Suprapubic skin (tissue), 4 donors: ENCODE measurements at places on chromosomes 11 and 22.

- no peak for DNase-seq
Observed at GRCh38 chr22:49431551-49431950, 396.1 kb downstream of the BRD1 start.

DNA sequence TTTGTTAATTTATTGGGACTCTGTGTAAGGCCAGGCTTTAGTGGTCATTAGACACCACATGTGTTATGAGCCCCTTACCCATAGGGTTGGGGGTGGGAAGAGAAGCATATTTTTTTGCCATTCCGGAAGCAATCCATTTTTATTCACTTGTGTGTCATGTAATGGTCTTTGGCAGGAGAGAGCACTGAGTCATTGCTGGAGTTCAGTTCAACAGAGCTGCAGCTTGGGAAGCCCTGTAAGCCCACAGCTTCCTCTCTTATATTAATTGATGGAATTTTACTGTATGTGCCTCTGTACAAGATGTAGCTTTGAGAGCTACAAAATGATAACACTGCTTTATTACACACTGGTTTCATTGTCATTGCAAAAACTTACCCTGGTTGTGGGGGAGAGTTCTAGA lies 177.3 kb upstream of the SORL1-AS1 start:
- no peak for DNase-seq

DNA sequence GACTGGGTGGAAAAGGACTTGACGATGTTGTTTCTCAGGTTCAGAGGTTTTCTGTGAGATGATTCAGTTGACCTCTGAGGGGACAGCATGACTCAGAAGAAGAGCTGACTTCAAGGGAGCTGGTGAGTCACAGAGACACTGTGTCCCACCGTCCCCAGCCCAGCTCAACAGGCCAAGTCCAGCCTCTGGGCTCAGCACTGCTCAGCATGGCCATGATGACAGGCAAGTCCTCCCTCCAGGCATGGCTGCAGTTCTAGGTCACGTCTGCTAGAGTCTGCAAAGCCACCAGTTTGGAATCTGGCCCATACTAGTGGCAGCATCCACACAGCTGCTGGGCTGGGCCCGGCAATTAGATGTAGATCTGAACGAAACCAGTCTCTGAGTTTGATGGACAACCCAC lies 12.9 kb downstream of the TRIM29 start:
- DNase-seq: peak; percentile 83

DNA sequence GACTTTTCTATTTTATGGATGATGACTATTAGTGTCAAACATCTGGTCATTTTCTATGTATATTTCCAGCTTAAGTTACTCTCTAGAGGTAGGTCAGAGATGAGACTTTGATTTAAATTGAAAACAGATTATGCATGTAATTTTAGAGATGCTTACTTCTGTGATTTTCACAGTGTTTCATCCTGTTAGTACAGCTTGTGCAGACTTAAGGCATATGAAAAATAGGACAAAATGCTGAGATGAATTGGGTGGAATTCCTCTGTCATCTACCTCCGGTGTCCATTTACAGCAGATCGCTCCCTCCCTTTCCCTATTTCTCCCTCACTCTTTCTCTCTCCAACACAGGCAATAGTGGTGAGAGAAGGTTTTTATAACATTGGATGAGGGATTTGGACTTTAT lies 14.1 kb downstream of the JAM3 start:
- no peak for DNase-seq

DNA sequence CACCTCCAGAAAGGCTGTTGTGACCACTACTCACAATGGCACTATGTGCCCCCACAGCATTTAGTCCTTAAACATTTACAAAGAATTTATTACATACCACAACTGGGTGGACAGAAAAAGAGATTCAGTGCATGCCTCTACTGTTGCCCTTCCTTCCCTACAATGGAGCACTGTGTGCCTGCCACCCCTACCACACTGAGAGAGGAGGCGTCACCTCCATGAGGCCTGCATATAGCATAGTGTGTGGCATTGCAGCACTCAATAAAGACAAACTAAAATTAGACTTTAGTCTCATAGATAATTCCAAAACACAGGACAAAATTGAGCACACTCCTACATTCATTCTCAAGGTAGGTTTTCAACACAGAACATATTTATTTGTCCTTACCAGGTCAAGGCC lies 25.8 kb downstream of the THAP12 start:
- no peak for DNase-seq

- DNase-seq: no peak
Observed at GRCh38 chr11:117814766-117815261, 9.7 kb downstream of the FXYD2 start.

GRCh38 chr11:31069447-31070205 lies 299.9 kb downstream of the DCDC1 start:
- no peak for DNase-seq

DNA sequence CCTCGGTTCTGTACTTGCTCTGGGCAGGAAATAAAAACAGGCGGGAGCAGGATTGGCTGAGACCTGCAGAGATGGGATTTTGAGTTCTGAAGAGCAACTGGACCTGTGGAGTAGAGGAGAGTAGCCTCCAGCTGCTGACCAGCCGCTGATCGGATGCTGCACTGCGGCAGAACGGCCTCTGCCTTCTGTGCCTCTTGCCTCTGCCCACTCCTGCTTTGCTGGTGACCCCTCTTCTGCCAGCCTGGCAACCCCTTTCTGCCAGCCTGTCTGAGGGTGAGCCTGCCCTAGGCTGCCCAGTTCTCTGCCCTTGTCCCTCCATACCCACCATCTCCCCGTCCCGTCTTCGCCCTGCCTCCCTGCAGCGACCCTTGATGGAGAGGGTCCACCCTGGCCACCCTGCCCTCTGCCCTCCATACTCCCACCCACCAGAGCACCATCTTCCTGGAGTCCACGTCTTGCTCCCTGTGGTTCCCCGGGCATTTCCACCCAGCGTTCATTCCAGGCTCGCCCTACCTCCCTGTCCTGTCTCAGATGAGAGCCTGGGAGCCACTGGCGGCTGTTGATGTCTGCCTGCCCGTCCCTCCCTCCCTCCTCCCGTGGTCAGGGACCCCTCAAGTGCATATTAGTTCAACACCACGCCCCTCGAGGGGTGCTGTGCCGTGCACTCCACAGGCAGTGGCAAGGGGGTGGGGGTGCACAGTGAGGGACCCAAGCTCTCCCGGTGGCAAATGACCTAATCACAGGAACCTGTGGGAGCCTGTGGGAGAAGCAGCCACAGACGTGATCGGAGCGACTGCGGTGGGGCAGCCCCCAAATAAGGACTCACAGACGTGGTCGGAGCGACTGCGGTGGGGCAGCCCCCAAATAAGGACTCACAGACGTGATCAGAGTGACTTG lies 863.3 kb downstream of the TBC1D22A start:
- DNase-seq: no peak

DNA sequence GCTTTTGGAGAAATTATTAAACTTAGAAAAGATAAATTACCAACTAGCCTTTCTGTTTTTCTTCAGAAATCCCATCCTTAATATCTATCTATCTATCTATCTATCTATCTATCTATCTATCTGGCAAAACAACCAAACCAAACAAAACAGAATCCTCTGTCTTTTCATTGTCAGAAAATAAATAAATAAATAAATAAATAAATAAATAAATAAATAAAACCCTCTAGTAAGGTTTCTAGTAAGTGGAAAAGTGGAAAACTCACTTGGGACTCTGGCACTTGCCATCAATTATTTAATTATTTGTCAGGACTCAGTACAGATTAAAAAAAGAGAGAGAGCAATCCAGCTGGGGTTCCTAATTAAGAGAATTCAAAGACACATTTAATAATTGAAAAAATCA lies 556.2 kb upstream of the CHORDC1 start:
- no peak for DNase-seq

GRCh38 chr11:19087658-19088057 lies 27.1 kb upstream of the MRGPRX2 start:
- no peak for DNase-seq

GRCh38 chr11:82898241-82898640 lies 2.0 kb downstream of the PRCP start:
- DNase-seq: no peak

GRCh38 chr11:76814414-76814813 lies 31.3 kb downstream of the TSKU start:
- DNase-seq: no peak

DNA sequence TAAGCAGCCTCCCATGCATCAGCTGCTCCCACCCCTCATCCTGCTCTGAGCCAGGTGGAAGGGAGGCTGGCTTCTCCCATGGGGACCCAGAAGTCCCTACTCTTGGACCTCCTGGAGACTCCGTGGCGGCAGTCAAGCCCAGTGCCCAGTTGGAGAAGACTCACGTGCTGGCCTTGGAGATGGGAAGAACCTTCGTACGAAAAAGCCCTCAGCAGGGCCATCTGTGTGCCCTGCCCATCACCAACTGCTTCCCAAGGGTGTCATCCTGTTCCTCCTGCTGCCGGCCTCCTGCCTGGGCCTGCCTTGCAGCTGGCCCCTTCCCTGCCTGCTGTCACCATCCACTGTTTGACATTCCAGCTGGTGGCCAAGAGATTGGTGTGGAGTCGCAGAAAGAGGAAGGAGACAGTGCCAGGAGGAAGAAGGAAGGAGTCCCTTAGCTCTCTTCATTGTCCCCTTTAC lies 28.0 kb downstream of the ARHGAP1 start:
- peak; percentile 77 for DNase-seq

DNA sequence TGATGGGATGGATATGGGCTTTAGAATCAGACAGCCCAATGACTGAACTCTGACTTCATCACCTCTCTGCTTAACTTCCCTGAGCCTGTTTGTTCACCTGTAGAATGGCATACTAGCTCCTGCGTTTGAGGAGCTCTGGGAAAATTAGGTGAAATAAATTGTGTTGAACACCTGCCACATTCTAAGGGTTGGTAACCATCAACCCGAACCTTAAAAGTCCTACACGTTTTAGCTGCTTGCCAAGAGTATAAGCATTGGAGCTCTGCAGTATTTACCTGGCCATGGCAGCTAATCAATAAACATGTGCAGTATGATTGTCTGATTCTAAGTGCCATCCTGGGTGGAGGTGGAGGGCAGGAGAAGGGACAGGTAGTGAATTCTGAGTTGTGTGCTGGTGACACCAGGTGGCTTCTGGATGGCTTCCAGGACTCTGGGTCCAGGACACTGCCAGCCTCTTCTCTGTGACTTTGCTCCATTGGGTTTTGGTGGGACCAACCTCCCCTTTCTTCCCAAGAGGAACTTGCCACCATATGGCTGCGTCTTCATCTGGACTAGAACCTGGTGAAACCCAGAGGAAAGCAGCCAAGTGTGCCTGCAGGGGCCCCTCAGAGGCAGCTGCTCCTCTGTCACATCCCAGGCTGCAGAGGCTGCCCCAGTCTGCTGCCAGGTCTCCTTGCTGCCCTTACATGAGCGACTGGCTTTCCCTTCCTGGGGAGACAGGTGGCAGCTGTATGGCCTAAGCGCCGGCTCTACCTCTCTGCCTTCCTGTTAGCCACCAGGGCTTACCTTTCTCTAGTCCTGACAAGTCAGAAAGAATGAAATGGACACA lies 85.6 kb downstream of the CACNG2 start:
- no peak for DNase-seq

GRCh38 chr11:65309006-65309405 lies 5.7 kb upstream of the CDC42EP2 start:
- no peak for DNase-seq

DNA sequence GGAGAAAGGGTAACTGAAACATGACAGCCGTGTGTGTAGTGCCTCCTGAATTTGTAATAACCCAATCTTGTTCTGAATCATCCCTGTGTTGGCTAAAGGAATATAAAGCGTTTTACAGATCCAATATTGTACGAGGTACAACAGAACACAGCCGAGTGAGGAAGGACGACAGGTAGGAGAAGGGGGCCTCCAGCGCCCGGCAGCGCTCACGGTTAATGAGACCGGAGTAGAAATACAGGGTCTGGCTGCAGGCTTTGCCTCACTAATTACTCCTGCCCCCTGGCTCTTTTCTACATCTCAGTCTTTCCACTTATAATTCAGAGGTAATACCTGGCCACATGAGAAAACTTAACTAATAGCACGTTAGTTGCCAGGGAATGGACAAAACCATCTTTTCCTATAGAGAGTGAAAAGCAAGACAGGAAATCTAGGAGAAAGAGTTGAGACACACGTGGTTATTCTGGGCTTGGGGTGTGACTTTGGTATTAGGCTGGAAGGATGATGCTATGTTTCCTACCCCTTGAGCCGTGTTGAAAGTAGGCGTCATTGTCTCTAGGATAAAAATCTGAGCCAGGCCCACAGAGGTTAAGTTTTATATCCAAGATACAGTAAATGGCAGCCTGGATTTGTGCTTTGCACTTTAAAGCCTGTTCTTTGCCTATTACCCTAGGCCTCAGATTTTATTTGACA lies 54.1 kb downstream of the GRIK4 start:
- DNase-seq: no peak

DNA sequence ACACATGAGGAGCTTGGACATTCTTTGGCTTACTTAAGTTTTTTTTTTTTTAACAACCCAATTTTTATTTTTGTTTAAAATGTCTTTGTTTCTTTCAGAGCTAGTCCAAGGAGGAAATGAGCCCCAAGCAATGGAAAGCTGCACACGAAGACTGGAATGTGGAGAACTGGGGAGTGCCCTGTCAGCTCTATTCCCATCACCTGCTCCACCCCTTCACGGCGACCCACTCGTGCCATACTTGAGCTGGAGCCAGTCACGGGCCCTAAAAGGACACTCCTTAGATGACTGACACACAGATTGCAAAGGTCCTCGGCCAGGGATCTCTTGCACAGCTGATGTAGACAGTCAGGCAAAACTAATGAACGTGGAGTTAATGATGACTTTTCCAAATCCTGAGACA lies 10.6 kb upstream of the SLC25A18 start:
- no peak for DNase-seq

DNA sequence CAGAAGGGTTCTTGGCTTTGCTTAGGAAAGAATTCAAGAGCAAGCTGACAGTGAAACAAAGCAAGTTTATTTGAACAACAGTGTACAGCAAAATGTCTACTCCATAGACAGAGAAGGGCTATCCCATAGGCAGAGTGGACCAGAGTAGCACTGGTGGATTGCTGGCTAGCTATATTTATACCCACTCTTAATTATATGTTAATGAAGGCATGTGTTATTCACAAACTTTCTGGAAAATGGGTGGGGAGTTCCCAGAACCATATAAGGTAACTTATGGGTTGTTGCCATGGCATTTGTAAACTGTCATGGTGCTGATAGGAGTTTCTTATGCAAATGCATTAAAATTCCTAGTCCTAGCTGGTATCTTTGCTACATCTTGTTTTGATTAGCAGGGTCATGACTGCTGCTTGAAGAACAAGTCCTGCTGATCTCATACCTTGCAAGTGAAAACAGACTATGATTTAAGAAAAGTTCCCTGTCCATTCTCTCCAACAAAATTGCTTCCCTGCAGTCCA lies 330.5 kb downstream of the BUD13 start:
- DNase-seq: no peak

DNA sequence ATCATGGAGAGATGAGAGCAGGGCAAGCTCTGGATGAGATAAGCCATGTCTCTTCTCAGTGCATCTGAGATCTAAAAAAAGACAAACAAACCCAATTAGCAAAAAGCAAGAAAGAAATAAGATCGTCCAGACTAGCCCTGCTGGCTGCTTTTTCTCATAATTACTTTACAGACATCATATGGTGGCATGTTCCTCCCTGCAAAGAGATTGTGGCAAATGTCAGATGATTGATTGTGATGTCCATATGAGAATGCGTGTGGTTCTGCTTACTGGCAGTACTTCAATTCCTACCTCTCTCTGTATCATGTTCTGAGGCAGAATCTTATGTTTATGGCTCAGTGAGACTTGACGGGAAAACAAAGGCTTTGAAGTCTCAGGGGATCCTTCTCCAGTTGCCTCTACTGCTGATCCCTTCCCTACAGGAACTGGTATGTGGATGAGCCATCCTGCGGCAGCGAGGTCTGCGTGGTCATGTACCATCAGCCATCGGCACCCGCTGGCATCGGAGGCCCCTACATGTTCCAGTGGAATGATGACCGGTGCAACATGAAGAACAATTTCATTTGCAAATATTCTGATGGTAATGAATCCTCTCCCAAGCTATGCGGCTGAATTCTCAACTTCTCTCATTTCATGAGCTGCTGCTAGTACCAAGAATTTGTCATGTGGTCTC lies 8.8 kb downstream of the LAYN start:
- DNase-seq: no peak
